Activated naive CD4-positive, alpha-beta T cell treated with anti-CD3 and anti-CD28 coated beads, Interleukin-2, amount 50 U/mL, for 72 hours (primary cell): ENCODE measurements at places on chromosomes 5 and 9. TPM values are rescaled to one million over a fixed set of nuclear protein-coding genes. Genes with fewer than 3 reads are reported as not detected.

TNC gene
- not detected for total RNA-seq

BHMT2 gene
- not detected for total RNA-seq

HTR1A gene
- not detected for total RNA-seq

GPR151 gene
- total RNA-seq: not detected

UHRF2 gene
- 97.4 TPM for total RNA-seq

LAMC3 gene
- 1.1 TPM for total RNA-seq

PCDHA11 gene
- not detected for total RNA-seq

ANAPC2 gene
- total RNA-seq: 68.3 TPM

SPINK4 gene
- total RNA-seq: not detected

PCA3 gene
- not detected for total RNA-seq

ACTBL2 gene
- total RNA-seq: not detected

C5orf46 gene
- not detected for total RNA-seq

PFN3 gene
- not detected for total RNA-seq

PCDHB13 gene
- not detected for total RNA-seq

TMEM215 gene
- total RNA-seq: not detected

FAM78A gene
- total RNA-seq: 45.7 TPM

AMBP gene
- total RNA-seq: not detected

TPD52L3 gene
- not detected for total RNA-seq

PGGT1B gene
- 41.5 TPM for total RNA-seq

NDUFAF2 gene
- 18.4 TPM for total RNA-seq

CTSV gene
- 2.6 TPM for total RNA-seq

SPATA31D4 gene
- not detected for total RNA-seq
